ENCODE measurements at places on chromosomes 2 and 18. TPM values are rescaled to one million over a fixed set of nuclear protein-coding genes. Genes with fewer than 3 reads are reported as not detected.

DNA sequence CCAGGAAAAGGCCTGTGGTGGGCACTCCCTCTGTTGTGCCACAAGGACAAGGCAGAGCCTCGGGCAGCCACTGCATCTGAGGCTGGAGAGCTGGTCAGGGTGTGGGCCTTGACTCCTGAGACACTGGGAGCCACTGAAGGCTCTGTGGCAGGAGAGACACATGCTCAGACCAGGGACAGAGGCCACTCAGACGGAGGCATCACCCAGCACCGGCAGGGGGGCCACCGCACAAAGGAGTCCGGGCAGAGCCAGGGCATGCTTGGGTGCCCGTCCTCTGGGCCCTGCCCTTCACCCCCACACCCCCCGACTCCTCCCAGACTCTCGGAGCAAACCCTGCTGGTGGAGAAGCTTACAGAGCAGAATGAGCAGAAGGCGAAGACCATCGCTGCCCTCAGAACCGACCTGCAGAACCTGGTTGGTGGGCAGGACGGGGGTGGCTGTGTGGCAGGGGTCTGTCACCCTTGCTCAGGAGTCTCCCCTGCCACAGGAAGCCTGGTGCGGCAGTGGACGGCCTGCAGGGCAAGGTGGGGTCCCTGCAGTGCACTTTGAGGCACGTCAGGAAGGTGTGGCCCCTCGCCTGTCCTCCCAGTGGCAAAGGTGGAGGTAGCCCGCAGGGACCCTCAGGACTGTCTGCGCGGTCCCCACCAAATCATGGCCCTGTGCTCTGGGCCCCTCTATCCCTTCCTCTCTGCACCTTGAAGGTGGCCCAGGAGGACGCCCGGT is 26.0 kb downstream of the CROCC2 start:
- no peak for DNase-seq

DNA sequence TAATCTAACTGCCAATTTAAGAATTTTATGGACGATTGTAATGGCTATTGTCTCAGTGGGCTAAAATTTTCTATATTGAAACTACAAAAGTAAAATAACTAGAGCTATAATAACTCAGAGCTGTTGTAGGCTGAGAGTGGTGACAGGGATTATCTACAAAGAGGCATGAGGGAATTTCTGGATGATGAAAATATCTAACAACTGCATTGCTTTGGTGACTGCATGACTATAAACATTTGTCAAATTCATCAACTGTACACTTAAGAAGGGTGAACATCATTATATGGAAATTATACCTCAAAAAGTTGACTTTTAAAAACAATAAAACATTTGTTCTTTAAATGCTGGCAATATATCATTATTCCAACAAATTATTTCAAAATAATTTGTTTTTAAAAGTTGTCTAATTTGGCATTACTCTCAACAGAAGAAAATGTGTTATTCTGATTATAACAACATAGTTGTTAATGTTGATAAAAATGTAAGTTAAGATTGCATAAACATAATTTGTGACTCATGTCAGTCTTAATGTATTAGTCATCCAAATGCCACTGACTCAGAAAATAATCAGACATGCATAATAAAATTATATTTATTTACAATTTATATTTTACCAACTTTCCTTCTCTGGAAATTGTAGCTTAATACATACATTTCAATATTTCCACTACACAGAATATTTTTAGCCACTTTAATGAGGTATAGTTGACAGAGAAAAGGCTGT is 865.1 kb upstream of the VRK2 start:
- DNase-seq, result no peak

DNA sequence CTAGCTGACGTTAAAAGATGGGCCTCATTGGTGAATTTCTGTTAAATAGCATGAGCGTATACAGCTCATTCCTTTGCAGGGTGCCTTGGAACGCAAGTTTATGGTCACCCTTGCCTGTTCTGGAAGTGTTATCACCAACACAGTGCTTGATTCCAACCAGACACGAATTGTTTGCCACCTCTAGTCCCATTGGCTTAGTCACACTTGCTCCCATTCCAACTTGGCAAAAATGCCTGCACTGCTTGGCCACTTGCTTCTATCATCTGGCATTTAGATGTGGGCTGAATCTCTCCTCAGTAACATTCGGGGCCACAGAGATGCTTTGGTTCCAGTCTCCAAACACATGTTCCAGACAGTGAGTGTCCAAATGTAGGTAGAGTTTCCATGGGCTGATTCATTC is 27.5 kb upstream of the ACVR1 start:
- DNase-seq, result no peak

DNA sequence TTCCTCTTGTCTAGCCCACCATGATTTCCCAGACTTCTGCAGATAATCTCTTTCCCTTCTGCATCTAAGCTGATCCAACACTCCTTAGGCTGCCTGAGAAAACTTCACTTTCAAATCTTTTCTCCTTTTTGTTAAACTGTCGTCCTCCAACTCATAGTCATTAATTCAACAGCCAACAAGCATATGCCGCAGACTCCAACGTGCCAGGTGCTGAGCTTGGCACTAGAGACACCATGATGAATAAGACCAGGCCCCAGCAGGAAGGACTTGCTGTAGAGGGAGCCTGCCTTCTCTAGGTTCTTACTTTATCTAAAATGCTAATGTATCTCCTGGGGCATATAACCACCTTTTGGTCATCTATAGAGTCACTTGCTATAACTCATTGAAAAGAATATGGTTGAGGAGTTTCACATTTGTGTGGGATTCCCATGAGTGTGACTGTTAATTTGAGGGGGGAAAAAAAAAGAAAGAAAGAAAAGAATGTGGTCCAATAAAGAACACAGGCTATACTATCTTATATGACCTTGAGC is 51.0 kb downstream of the ANKRD44 start:
- no peak for DNase-seq

DNA sequence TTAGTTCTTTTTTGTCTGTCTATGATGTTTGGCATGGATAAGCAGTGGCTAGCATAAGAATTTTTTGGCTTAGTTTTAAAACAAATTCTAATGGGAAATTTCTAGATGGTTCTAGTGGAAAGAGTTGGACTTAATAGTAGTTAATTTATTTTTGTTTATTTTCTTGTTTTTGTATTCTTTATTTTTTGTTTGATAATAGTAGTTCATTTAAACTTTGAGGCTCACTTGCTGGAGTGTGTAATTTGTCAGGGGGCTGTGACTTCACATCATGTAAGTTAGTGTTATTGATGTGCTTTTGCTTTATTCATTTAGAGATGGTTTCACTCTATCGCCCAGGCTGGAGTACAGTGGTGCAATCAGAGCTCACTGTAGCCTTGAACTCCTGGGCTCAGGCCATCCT is 43.7 kb upstream of the KLF11 start:
- DNase-seq, result no peak

- DNase-seq, result no peak
Observed at GRCh38 chr2:63845866-63846265, 4.2 kb downstream of the UGP2 start.

DNA sequence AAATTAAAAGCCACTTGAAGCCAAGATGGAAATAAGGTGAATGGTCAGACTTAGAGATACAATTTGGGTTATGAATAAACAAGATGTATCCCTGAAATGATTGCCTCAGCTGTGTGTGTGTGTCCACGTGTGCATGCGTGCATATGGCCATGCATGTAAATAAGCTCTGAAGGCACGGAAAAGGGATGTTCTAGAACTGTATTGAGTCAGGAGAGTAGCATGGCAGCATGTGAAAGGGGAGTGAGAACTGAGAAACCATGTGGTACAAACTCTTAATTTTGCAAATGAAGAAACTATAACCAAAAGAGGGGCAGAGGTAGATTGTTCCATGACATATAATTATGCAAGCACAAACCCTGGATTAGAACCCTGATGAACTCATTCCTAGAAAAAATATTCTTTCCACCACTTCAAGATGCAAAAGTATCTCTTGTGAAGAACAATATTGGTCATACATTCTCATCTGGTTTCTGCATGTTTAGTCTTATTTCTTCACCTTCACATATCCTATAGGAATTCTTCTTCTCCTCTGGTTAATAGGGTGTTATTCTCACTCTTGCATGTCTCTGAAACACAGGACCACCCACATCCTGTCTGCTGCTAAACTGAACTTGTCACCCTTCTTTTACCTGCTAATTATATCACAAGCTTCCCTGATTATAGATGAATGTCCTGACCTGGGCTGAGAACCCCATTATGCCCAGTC is 455.8 kb downstream of the SETBP1 start:
- no peak for DNase-seq

DNA sequence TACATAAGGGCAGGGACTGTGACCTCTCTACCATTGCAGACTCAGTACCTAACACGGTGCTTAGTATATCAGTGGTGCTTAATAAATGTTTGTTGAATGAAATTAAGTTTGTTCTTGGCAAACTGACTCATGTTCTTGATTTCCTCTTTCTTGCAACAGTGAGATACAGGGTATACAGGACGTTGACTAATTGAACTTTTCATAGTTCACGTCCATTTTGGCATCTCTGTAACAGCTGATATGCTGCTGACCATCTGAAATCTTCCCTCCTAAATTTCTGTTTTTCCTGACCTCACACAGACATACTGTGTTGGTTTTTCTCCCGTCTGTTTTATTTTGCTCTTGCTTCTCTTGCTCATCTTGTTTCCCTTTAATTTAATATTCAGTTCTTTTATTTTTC is 44.2 kb downstream of the LHCGR start:
- no peak for DNase-seq

GRCh38 chr2:227890495-227891079 is 19.2 kb downstream of the DAW1 start:
- DNase-seq, result peak; percentile 94

- peak; percentile 49 for DNase-seq
Observed at GRCh38 chr2:132595693-132596092, 74.3 kb downstream of the LYPD1 start.

- DNase-seq, result no peak
Observed at GRCh38 chr2:102809291-102810189, 47.7 kb downstream of the TMEM182 start.

DNA sequence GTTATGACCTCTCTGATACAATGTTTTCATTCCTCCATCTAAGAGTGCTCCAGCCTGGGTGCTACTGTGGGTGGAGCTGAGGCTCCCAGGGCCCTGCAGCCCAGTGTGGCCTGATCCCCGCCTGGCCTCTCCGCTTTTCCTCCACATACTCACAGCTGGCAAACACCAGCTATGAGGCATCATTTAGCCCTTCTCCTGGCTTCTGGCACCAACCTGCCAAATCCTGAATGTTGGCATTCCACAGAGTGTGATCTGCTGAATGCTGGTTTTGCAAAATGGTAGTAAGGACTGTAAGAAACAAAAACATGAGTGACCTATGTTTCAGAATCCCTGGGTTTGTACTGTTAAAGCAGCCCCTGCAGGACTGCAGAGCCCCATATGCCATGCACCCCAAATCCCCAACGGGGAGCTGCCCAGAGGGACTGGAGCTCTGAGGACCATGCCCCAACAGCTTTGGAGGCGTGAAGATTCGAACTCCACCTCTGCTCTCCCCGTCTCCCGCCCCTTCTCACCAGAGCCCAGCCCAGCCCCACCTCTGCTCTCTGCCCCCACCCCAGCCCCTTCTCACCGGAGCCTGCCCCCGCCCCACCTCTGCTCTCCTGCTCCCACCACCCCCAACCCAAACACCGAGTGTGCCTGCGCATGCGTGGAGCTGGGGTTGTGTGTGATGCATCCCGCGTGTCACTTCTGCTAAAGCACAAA is 4.2 kb downstream of the SLC66A2 start:
- no peak for DNase-seq

DNA sequence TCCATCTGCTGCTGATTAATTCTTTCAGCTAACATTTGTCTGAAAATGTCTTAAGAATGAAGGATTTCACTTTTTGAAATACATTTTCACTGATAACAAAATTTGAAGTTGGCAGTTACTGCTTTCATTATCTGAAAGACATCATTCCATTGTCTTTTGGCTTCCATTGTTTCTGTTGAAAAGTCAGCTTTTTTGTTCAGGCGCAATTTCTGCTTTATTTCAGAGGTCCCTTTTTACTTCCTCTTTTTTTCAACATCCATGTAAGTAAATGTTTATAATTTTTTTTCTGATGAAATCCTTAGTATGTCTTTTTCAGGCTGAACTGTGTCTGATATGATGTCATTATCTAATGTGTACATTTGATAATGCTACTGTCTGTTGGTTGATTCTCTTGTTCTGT is 184.2 kb downstream of the RND3 start:
- no peak for DNase-seq

GRCh38 chr2:227347117-227347516 is 22.1 kb downstream of the MFF start:
- DNase-seq, result no peak

GRCh38 chr2:1742681-1743395 is 1.5 kb downstream of the PXDN start:
- no peak for DNase-seq

DNA sequence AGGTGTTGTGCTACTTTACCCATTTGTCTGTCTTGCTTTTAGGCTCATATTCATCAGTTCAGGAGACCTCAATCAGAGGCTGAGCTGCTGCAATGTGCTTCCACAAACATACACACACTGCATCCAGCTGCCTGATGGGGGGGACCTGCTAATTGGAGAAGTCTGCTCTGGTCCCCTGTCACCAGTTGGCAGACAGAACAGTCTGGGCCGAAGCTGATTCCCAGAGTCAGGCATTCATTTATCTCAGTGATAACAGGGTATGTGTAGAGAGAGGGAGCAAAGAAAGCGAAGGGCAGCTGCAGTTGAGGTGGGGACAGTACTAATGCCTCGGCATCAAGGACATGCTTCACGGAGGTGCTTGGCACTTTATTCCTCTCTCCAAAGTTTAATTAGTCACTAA is 584.3 kb upstream of the PIK3C3 start:
- DNase-seq, result no peak

- DNase-seq, result no peak
Observed at GRCh38 chr18:47936952-47937351, 6.5 kb upstream of the SMAD2 start.

GRCh38 chr2:149049142-149049541 is 10.6 kb downstream of the LYPD6B start:
- DNase-seq, result no peak

GRCh38 chr2:239462191-239462515 is 61.3 kb upstream of the HDAC4 start:
- no peak for DNase-seq

- no peak for DNase-seq
Observed at GRCh38 chr2:240663546-240664190, 19.0 kb downstream of the AQP12B start.

Gene TLX2
- total RNA-seq, result not detected

Gene NXPH2
- 23.3 TPM for total RNA-seq

Gene PIK3C3
- 64.4 TPM for total RNA-seq

Gene RNF144A
- 38.2 TPM for total RNA-seq

Gene MC4R
- total RNA-seq, result 1.3 TPM

Gene UGT1A8
- not detected for total RNA-seq

Gene NDUFV2
- 157 TPM for total RNA-seq

Data from spinal cord (tissue), 10 donors.